ENCODE measurements at places on chromosomes 2 and 18.

- DNase-seq = no peak
Measured at GRCh38 chr2:101751276-101751815, 53.8 kb downstream of the MAP4K4 start.

- no peak for DNase-seq
Measured at GRCh38 chr18:79940126-79940813, 11.2 kb downstream of the SLC66A2 start.

DNA sequence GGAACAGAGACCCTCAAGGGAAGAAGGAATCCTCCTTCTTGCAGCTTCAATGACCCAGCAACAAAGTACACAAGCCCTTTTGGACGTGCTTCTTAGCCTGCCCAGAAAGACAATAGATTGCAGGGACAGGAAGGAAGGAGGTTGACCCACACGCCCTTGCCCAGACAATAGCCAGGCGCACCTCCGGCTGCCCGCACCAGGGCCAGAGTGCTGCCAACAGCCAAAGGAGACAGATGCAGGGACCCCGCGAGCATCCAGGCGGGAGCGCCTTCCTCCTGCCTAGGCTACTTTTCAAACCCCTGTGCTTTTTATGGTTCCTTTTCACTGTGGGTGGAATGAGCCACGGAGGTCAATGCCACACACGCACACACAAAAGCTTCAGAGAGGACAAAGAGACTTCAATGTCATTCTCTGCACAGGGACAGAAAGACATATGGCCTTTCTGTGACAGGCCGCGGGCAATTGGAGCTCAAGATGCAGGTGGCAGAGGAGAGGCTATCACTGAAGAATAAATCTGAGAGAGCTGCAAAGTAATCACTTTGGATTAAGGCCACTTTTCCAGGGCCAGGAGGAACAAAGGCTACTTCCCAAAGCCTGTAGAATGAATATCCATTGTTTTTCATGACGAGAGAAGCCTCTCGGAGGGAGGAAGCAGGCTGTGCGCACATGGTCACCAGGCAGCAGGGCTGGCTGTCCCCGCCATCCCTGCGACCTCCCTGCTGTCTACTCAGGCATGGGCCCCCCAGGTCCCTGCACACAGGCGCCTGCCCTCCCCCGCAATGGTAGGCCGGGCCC lies 300.6 kb downstream of the EIPR1 start:
- DNase-seq = no peak

DNA sequence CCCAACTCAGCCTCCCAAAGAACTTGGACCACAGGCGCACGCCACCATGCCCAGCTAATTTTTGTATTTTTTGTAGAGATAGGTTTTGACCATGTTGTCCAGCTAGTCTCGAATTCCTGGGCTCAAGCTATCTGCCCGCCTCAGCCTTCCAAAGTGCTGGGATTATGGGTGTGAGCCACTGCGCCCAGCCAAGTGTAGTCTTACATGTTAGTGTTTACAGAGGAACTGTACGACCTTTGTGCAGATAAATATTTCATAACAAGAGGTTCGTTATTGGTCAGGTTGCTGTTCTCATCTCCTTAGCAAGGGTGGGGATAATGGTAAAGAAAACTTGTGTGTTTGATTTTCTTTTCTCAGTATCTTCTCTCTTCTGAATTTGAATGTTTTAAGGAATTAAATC lies 46.5 kb downstream of the RALBP1 start:
- DNase-seq = no peak

DNA sequence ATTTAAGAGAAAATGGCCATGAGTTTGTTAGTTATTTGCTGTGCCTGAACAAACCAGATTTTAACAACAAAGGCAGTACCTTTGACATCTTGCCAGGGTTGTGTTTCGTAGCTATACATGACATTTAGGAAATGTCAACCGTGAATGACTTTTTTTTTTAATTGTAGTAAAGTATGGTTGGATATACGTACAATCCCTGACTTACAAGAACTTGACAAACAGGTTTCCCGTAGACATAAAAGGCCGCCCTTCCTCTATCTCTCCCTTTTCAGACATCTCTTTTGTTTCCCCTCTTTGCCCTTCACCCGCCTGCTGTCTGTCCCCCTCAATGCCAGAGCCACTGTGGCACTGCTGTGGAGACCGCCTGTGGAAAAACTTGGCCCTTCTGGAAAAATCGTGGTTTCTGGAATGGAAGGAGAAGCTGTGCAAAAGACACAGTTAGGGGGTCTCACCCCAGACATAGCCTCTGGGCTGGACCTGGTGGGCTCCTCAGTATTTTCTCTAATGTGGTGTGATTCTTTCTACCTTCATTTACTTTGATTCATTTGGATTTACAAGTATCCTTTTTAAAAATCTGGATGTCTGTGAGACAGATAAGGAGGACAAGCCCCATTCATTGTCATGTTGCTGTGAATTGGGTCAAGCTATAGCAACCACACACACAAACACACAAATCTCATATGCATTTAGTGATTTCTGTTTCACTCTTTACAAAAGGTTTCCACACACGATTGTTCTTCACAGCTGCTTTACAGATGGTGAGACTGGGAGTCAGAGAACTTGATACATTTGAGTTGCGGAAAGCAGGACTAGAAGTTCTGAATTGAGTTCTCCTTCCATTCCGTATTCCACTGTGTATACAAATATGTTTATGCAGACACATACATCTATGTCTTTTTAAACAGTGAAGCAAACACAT lies 48.6 kb downstream of the SPATS2L start:
- no peak for DNase-seq

DNA sequence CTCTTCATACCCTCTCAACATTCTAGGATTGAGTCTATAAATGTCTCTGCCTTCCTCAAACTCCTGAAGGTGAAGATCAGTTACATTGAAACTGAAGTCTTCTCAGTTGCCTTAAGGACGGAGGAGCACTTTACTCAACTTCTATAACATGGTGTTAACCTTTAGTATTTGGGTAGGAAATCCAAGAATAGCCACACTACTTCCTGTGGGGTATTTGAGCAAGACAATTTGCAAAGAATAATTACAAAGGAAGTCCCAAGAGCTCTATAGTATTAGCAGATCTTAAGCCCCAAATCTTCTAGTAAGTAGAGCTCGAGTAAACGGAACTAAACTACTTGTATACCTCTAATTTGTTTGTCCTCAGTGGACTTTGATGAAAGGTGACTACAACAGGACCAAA lies 80.9 kb downstream of the SP100 start:
- no peak for DNase-seq

GRCh38 chr18:68520406-68521075 lies 194.4 kb downstream of the TMX3 start:
- no peak for DNase-seq

GRCh38 chr18:5995626-5996025 lies 100.3 kb upstream of the TMEM200C start:
- DNase-seq = no peak

DNA sequence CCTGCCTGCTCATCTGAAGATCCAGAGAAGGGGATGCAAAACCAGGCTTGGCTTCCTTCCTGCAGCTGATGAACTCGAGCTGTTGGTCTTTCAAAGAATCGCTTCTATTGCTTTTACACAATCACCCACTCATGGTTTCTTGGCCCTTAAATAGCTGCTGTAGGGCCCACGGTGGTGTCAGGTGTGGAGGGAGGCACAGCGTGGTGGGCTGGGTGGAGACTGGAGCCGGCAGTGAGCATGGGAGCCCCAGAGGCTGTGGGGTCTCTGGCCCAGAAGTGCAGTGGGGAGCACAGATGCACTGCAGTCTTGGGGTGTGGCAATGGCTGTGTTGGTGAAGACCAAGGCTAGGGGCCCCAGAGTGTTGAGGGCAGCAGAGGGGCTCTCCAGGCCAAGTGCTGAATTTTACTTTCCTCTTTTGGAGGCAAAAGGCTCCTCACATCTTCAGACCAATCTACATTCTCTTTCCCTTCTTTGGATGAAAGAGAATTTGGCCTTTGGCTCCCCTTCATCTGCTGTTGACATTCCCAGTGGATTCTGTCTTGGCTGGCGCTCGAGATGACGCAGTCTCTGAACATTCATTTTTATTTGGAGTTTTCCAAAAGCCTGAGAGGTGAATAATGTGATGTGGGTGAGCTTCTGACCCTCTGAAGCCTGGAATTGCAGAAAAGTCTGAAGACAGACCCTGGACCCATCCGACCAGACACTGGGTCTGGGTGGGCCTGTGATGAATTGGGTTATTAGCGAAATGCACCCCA lies 70.1 kb upstream of the ASB18 start:
- no peak for DNase-seq
